K562 (cell line): ENCODE measurements at places on chromosomes 13 and 19. TPM values are rescaled to one million over a fixed set of nuclear protein-coding genes. Genes with fewer than 3 reads are reported as not detected.

Gene ZNF606
- polyA plus RNA-seq, result 0.77 and 0.98 TPM in 2 replicates

Gene NLRP5
- polyA plus RNA-seq, result 0.07 TPM in 1 of 2 replicates, not detected in the other

DNA sequence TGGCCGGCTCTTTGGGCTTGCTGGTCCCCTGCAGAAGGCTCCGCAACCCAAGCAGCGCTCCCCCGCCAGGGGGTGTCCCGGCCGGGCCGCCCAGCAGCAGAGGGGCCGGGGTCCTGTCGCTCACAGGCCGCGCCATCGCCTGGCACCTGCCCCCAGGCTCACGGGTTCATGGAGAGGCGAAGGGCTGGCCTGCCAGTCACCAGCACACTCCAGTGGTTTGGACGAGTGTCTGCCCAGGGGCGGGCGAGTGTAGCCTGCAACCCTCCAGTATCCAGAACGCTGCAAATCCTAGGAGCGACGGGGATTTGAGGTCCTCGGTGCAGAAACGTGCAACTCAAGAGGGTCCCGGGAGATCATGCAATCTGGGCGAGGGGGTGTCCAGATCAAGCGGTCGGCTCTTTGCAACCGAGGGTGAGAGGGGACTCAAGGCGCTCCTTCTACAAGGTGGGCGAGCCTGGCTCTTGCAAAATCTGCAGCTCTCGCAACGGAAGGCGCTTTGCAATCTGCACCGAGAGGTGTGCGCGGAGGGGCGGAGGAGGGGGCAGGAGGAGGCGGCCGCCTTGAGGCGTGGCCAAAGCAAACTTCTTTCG, at the start of gene DBP:
DBP (minus strand) TSS at position 521 of the 590 bp plus-strand sequence; CDS start at position 136, 385 bp downstream.
- DNase-seq, result no peak

DNA sequence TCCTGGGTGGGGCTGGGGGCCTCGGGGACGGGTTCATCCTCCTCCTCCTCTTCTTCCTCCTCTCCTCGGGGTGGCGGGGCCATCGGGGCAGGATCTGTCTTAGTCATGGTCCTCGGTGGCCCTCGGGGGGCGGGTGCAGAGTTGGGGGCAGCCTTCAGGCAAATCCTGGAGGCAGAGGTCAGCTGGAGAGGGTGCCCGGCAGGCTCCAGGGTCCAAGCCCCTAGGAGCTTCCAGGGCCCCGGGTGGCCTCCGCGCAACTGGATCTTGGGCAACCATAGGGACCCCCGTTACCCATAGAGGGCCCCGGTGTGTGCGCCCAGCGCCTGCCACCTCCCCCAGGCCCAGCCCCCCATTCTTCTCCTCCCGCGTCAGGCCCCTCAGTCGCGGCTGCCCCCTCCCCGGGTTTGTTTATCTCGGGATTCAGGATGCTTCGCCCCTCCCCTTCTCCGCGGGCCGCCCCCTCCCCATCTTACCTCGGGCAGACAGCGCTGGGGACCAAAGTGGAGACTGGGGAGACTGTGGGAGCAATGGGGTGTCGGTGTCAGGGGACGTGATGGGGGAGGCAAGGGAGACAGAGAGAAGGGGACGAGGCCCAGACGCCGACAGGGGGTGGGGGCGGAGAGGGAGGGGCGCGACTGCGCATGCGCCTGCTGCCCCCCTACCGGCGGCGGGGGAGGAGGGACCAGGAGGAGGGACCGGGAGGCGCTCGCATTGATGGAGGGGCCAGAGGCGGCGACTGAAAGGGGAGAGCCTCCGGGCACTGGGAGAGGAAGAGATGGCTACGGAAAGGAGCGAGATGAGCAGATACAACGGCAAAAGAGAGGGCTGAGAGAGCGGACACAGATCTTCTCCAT, at the start of gene CLIP3:
CLIP3 (minus strand) TSS at position 623 of the 854 bp plus-strand sequence; CDS start at position 107, 516 bp downstream.
- peak; percentile 39 for DNase-seq

DNA sequence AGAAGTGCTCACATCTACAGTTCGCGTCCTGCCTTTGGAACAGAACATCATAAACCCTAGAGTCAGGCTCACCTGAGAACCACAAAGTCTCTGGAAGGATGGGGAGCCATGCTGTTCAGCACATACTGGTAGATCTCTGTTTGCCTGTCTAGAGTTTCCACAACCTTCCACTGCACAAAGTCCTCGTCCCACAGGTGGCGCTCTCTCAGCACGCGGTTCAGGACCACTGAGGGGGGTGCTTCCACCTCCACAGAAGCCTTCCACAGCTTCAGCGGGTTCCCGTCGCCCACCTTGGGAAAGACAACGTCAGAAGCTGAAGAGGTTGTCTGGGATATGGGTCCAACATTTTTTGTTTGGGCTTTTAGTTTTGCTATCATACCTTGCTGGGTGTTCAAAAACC, 93.6 kb downstream of the KL start:
- peak; percentile 7 for DNase-seq

GRCh38 chr13:98068521-98068920, 74.4 kb upstream of the FARP1 start:
- DNase-seq, result no peak
